Activated T-cell treated with anti-CD3 and anti-CD28 coated beads for 4 hours (primary cell): ENCODE measurements at places on chromosomes 13 and 19.

- no peak for DNase-seq
Measured at GRCh38 chr19:17121736-17122293, 46.2 kb downstream of the MYO9B start.

DNA sequence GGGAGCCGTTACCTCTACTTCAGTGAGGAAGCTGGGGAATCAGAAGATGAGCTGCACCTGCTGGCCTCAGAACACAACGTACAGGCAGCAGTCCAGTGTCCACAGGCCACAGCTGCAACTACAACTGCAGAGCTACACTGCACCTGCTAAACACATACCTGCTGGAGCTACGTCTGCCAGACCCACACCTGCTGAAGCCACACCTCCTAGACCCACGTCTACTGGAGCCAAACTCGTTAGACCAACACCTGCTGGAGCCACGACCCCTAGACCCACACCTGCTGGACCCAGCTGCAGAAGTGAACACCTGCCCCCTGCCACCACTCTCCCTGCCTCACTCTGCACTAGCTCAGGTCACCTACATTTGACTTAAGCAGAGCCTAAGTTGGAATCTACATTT lies 169.9 kb downstream of the USP12 start:
- DNase-seq: no peak

DNA sequence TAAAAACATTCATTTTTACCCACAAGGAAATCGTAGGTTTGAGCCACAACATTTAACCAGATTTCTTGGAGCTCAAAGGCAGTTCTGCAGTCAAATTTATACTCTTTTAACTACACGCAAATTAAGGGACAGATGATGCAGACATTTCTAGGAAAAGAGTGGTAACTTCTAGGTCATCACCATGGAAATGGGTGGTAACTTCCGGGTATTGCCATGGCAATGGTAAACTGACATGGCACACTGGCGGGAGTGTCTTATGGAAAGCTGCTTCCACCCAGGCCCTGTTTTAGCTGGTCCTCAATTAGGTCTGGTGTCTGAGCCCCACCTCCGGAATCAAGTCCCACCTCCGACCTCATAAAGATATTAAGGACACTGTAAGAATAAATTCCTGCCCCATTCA lies 10.4 kb upstream of the LYPD5 start:
- no peak for DNase-seq

- no peak for DNase-seq
Measured at GRCh38 chr19:58034477-58034793, 610 bp downstream of the ZSCAN1 start.

DNA sequence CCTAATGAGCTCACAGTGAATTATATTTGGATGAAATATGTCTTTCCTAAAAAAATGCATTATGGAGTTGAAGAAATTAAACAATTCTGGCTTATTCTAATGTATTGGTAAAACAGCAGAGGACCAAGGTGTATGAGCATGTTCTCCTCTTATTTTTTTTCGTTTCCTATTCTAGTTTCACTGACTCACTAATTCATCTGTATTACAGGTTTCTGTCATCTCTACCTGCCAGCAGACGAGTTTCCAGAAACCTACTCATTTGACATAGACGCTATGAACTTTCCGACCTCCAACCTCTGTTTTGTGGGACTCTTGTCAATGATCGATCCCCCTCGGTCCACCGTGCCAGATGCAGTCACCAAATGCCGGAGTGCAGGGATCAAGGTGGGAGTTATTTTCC lies 20.3 kb downstream of the ATP12A start:
- DNase-seq: no peak

GRCh38 chr13:53121919-53122318 lies 93.3 kb downstream of the OLFM4 start:
- DNase-seq: no peak

DNA sequence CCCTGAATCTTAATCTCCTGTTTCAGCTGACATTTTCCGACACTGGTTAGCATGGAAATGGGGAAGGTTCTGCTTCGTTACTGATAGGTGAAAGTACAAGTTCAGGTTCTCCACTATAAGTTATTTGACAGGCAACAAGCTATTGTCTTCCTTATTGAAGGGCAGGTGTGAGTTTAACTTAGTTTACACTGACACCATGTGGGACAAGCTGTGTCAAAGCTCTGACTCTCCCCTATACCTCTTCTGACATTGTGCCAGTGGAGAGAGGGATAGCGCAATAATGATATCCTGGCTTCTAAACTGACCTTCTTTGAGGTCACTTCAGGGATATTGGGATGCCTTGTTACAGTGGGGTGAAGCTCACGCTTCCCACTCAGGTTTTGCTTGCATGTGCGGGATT lies 587.0 kb upstream of the SLITRK5 start:
- DNase-seq: no peak

DNA sequence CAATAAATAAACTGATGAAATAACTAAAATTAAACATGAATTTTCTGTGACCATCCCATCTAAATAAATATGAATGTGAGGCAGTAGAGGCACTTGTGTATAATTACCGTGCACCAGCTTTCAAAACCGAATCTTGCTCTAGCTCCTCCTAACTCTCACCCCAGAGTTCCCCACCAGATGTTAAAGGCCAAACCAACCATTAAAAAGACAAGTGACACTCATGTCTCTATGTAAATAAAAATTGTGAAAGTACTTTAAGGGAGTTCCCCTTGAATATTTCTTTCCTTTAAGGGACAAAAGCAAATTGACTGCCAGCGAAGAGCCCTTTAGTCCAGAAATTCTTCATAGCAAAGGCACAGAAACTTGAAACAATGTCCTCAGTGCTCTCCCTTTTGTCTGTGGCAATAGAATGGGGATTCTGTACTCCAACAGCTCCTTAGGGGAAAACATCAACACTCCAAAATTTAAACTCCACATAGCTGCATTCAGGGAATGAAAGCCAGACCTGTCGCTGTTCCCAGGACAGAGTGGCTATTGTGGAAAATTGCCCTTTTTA lies 101.7 kb upstream of the SOX21 start:
- no peak for DNase-seq

DNA sequence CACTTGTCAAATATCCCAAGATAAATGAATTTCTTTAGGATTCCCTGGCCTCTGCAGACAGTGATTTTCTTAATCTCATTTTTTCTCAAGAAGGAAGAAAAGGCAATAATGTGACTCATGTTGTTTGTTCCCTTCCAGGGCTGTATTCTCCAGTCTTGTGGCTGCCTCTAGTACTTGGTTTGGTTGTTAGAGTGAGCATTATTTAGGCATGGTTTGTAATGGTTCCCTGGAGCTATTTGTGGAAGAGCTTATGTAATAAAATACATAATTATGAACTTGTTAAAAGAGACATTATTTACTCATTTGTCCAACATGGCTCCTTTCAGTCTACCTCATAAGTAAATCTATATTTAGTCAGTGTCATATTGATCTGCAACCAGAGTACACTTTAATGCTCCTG lies 270.4 kb downstream of the DCT start:
- DNase-seq: no peak

DNA sequence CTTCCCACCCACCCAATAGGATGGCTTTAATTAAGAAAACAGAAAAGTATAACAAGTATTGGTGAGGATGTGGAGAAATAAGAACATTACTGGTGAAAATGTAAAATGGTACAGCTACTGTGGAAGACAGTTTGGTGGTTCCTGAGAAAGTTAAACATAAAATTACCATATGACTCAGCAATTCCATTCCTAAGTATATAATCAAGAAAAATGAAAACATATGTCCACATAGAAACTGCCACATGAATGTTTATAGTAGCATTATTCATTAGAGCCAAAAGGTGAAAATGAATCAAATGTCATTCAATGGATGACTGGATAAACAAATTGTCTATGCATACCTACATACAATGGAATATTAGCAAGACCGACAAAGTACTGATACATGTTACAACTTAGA lies 16.9 kb downstream of the DZIP1 start:
- DNase-seq: no peak

DNA sequence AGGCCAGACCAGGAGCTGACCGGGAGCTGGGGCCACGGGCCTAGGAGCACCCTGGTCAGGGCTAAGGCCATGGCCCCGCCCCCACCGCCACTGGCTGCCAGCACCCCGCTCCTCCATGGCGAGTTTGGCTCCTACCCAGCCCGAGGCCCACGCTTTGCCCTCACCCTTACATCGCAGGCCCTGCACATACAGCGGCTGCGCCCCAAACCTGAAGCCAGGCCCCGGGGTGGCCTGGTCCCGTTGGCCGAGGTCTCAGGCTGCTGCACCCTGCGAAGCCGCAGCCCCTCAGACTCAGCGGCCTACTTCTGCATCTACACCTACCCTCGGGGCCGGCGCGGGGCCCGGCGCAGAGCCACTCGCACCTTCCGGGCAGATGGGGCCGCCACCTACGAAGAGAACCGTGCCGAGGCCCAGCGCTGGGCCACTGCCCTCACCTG lies 6.6 kb downstream of the SPHK2 start:
- DNase-seq: no peak

DNA sequence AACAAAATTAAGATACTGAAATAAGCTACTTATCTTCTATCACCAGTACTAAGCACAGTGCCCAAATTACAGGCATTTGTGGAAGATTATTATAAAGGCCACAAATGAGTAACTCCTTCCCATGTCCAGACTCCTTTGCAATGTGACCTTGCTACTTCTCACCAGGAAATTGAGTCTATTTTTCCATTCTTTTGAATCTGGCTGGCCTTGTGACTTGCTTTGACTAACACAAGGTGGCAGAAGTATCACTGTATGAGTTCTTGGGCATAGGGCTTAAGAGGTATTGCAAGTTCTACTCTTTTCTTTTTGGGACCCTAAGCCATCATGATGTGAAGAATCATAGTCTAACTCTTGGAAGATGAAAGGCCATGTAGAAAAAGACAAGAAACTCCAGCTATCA lies 49.9 kb downstream of the UGGT2 start:
- DNase-seq: no peak

DNA sequence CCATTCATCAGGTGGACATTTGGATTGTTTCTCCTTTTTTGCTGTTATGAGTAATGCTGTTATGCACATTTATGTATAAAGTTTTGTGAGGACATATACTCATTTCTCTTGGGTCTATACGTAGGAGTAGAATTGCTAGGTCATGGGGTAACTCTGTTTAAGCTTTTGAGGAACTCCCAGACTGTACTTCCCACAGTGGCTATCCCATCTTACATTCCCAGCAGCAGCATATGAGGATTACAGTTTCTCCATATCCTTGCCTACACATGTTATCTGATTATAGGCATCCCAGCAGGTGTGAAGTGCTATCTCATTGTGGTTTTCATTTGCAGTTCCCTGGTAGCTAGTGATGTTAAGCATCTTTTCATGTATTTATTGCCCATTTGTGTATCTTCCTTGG lies 5.9 kb downstream of the ZSCAN22 start:
- no peak for DNase-seq

- DNase-seq: no peak
Measured at GRCh38 chr13:97932036-97932435, 21.4 kb upstream of the IPO5 start.

- DNase-seq: no peak
Measured at GRCh38 chr19:46206176-46206575, 23.4 kb upstream of the IGFL1 start.

DNA sequence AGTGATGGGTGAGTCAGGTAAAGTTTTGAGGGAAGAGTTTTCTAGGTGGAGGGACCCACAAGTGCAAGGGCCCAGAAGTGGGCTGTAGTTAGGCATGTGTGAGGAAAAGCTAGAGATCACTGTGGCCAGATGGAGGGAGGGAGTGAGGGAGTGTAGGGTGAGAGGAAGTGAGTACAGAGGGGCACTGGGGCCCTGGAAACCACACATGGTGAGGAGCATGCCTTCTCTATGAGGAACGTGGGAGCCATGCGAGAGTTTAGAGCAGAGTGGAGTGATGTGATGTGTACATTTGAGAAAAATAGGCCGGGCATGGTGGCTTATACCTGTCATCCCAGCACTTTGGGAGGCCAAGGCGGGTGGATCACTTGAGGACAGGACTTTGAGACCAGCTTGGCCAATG lies 14.7 kb upstream of the SHKBP1 start:
- no peak for DNase-seq
